ENCODE measurements at places on chromosomes 2 and 18. TPM values are rescaled to one million over a fixed set of nuclear protein-coding genes. Genes with fewer than 3 reads are reported as not detected.

Gene MC2R
- not detected for total RNA-seq

Gene LRATD1
- 7.3 TPM for total RNA-seq

Gene KLHL29
- total RNA-seq = 0.31 TPM

- no peak overlapping the region for H3K4me3 ChIP-seq
- no peaks in the 10 kb centered on the region for H3K36me3 ChIP-seq
- no peak overlapping the region for H3K27ac ChIP-seq
- no peaks in the 10 kb centered on the region for H3K4me1 ChIP-seq
Measured at GRCh38 chr2:240874715-240875227, 6.1 kb downstream of the AGXT start.

DNA sequence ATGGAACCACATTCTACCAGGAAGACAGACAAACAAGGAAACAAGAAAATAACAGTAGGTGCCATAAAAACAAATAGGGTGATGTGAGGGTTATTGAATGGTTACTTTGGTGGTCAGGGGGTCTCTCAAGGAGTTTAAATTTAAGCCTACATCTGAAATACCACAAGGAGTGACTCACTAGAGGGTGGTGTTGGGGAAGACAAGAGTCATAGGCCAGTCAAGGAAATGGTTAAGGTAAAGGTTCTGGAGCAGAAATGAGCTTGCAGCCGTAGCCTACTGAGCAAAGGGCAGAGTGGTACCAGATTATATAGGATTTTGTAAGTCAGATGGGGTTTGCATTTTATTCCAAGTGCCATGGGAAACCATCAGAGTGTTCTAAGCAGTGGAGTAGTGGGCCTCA is 135.6 kb upstream of the DAPL1 start:
- H3K4me3 ChIP-seq = no peak overlapping the region
- H3K27ac ChIP-seq = no peak overlapping the region
- DNase-seq = no peak
- no peaks in the 10 kb centered on the region for H3K4me1 ChIP-seq
- no peaks in the 10 kb centered on the region for H3K27me3 ChIP-seq

GRCh38 chr2:190682168-190682567 is 33.3 kb downstream of the NAB1 start:
- DNase-seq = no peak
- H3K27ac ChIP-seq = no peak overlapping the region
- H3K4me3 ChIP-seq = no peak overlapping the region
- H3K4me1 ChIP-seq = peaks cover 10% of the 10 kb centered on the region

GRCh38 chr2:220583725-220584124 is 956.3 kb downstream of the SLC4A3 start:
- no peaks in the 10 kb centered on the region for H3K36me3 ChIP-seq
- no peak for DNase-seq
- H3K27me3 ChIP-seq = no peaks in the 10 kb centered on the region
- H3K27ac ChIP-seq = no peak overlapping the region

GRCh38 chr2:218780046-218780445 is 1.9 kb upstream of the CYP27A1 start:
- no peak overlapping the region for H3K27ac ChIP-seq
- DNase-seq = no peak
- peaks cover 8% of the 10 kb centered on the region for H3K4me1 ChIP-seq
- H3K4me3 ChIP-seq = no peak overlapping the region
- no peaks in the 10 kb centered on the region for H3K36me3 ChIP-seq

DNA sequence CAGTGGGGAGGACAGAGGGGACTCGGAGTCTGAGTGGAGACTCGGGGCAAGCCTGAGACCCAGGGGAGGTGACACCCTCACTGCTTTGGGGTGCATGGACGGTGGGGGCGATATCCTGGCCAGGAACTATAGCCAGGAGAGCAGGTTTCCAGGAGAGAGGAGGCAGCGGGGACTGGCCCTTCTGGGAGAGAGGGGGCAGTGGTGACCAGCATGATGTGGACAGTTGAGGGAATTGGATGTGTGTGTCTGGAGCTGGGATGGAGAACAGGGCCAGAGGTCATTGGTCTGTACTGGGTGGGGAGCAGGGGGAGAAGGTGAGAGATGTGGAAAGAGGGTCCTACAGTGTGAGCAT is 63.6 kb downstream of the ACKR3 start:
- no peaks in the 10 kb centered on the region for H3K36me3 ChIP-seq
- H3K4me3 ChIP-seq = no peak overlapping the region
- no peak overlapping the region for H3K27ac ChIP-seq
- no peak for DNase-seq
- no peaks in the 10 kb centered on the region for H3K4me1 ChIP-seq

DNA sequence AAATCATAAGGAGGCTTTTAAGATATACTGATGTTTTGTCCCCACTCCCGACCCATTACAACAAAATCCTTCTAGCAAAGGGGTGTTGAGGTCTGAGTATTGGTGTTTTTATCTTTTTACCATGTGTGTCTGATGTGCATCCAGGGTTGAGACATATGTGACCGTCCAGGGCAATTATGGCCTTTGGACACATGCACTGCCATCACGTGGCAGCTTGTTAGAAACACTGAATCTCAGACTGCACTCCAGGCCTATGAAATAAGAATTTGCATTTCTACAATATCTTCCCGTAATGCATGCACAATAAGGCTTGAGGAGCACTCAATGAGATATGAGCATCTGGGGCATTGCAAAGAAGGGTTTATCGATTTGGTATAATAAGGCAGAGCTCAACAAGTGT is 235.1 kb upstream of the ZNF804A start:
- H3K27ac ChIP-seq = no peak overlapping the region
- no peaks in the 10 kb centered on the region for H3K27me3 ChIP-seq
- H3K36me3 ChIP-seq = no peaks in the 10 kb centered on the region
- H3K4me3 ChIP-seq = no peak overlapping the region
- H3K4me1 ChIP-seq = no peaks in the 10 kb centered on the region

Data from K562 (cell line).